ENCODE measurements at places on chromosomes 2 and 18.

- DNase-seq = peak; percentile 65
Measured at GRCh38 chr2:158457092-158457825, 507 bp downstream of the PKP4 start.

- peak; percentile 82 for DNase-seq
Measured at GRCh38 chr18:32425466-32425865, 45.2 kb downstream of the GAREM1 start.

- DNase-seq = no peak
Measured at GRCh38 chr2:149027590-149028250, 10.8 kb upstream of the LYPD6B start.

- DNase-seq = no peak
Measured at GRCh38 chr18:59904011-59904601, 4.3 kb downstream of the PMAIP1 start.

DNA sequence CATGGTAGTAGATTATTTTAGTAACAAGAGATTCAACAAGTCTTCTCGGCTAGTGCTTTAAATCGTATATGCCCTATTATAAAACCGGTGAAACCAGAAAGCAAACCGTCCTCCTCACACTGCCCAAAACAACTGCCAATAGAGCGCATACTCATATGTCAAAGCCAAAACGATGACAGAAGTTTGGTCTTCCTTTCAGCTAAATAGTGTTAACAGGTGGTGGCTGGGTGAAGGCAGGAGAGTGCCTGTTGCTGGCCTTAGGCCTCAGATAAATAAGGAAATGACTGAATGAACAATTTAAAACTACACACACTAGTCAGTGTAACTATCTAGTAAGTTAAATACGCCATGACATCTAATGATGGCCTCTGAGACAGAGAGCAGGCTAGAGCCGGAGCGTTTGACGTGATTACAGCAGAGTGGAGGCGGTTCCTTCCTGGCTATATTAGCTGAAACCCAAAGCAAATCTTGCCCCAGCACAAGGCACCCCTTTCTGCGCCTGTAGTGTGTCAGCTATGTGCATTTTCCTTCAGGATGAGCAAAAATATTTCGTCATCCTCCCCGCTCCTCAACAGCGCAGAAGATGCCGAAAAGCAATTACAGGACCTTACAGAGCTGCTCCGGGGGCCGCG is 1.6 kb downstream of the LONRF2 start:
- peak; percentile 6 for DNase-seq

GRCh38 chr2:155266109-155266508 is 567.6 kb downstream of the KCNJ3 start:
- no peak for DNase-seq

GRCh38 chr2:8222979-8223694 is 458.7 kb upstream of the ID2 start:
- DNase-seq = peak; percentile 9

DNA sequence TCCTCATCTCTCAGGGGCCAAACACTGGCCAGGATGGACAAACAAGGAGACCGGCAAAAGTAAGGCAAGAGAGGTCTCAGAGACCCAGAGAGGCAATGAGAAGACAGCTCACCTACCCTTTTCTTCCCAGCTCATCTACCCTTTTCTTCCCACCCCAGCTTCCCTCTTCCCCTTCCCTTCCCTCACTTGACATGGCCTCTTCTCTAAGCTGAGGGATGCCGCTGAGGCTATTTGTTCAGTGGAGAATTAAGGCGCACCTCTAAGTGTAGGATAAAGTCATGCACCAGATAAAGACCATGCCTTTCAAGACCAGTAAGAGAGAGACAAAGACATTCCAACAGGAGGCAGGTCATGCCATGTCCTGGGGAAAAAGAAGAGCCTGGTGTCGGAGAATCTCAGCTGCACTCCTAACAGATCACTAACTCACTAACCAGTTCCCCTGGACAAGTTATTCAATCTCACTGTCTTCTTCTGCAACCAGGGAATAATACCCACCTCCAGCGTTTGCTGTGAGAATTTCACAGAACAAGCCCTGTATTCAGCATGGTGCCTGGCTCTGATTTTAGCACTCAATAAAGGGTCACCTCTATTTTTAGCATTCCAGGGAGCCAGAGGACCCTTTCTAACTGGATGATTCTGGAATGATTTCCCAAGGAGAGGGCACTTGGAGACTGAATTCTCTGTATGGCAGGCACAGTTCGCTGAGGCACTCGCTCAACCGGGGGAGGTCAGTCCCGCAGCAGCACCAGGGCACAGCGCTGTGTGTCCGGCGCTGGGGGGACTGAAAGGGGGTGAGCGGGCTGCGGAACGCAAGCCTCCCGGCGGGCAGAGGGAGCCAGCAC is 3.0 kb upstream of the FOSL2 start:
- DNase-seq = no peak

DNA sequence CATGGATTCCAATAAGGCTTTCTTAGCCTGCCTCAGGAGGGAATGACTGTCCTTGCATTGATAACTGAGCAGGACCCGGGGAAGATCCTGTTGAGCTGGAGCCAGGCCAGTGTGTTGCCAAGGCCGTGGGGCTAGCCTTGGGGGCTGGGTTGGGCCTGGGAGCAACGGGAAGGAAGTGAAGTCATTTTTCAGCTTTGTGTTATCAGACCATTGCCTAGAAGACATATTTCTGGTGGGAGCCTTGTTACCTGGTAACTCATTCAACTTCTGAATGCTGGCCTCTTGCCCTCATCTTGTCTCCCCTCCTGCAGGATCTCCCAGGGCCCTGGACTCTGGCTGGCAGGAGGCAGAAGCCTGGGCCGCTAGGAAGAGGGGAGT is 92.7 kb upstream of the MGAT5 start:
- DNase-seq = peak; percentile 54

GRCh38 chr2:169363560-169364150 is 1.3 kb upstream of the LRP2 start:
- DNase-seq = peak; percentile 11

GRCh38 chr18:33627114-33627513 is 49.1 kb downstream of the ASXL3 start:
- DNase-seq = no peak

DNA sequence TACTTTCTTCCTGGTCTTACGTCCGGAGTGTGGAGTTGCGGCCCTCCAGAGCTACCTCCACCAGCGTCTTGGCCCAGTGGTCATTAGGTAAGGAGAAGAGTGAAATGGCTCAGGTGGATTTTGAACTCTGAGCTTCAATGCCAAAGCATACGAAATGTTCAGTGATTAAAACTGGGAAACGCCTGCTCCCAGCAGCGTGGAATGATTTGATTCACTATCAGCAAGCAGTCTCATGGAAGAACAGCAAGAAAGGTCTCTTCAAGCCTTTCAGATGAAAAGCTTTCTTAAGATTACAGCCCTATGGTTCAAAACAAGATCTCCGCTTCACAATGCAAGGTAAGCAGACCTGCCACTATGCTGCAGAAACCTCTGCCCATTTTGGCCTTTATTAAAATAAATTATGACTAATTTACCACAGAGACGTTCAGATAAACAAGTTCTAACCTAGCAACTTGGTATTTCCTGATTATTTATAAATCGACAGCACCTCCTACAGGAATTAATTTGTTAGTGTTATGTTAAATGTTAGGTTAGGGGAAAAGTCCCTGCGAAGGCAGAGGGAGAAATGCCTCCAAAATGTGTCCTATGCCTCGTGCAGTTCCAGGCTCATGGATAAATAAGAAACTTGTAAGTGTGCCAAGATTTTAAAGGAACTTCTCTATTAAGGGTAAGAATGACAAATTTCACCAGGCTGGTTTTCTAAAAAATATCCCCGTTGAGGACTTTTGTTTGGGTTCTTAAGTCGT is 10.1 kb downstream of the SP9 start:
- DNase-seq = peak; percentile 54

DNA sequence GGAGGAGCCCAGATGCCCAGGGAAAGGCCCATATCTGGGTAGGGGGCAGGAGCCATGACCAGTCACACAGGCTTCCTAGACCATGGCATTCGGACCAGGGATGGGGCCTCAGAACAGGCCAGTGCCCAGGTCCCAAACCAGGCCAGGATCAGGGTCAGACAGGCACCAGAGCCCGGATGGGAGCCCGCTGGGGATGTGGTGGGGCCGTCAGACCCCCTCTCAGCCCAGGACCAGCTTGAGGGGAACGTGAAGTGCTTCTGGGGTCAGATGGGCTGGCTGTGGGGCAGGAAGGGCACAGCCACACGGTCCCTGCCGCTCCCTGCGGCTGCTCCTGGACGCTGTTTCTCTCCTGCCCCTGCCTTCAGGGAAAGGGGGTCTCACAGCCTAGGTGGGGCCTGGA is 39.1 kb downstream of the SNED1 start:
- no peak for DNase-seq

- peak; percentile 52 for DNase-seq
Measured at GRCh38 chr2:174786066-174786725, 21.9 kb upstream of the CHRNA1 start.

DNA sequence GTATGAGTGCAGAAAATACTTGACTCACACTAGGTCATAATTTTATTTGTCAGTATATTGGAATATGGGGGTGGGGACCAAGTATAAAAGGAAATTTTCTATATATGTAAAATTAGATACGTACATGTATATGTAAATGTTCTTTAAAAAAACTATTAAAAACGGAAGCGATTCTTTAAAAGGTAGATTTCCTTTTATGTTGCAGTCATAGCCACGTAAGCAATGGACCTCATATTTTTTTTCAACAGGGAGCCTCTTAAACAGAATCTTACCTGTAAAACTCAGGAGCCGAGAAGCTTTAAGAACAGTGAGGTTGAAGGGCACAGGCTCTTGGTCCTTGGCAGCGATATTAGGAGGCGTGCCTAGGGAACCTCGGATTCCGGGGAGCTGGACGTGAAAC is 3.3 kb downstream of the RHBDD1 start:
- no peak for DNase-seq

GRCh38 chr2:136305517-136306192 is 187.7 kb upstream of the CXCR4 start:
- no peak for DNase-seq

- no peak for DNase-seq
Measured at GRCh38 chr2:230439590-230439989, 23.6 kb downstream of the SP100 start.

GRCh38 chr2:193845604-193846003 is 1650.9 kb upstream of the TMEFF2 start:
- no peak for DNase-seq

DNA sequence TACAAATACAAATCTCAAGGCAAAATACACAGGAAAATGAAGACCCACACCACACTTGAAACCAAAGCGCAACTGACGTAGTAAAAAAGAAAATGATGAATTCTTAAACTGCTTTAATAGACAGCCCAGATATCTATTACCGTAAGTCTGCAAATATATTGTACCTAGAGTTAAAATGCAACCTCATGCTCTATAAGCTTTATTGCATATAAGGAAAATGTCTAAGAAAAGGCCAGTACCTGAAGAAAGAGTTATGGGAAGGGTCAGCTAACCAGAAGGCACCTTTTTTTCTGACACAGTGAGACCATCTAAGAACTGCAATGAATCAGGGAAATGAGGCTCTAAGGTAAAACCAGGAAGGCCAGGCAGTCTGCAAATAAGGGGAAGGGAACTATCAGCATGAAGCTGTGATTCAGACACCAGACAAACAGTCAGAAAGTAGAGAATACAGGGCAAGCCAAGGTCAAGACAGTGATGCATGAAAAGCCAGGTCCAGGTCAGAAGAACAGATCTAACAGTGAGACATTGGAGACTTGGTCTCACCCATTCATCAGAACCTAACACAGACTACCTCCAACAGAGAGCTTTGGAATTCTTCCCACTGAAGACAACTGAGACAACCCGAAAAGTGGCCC is 46.9 kb downstream of the PDE11A start:
- DNase-seq = no peak

DNA sequence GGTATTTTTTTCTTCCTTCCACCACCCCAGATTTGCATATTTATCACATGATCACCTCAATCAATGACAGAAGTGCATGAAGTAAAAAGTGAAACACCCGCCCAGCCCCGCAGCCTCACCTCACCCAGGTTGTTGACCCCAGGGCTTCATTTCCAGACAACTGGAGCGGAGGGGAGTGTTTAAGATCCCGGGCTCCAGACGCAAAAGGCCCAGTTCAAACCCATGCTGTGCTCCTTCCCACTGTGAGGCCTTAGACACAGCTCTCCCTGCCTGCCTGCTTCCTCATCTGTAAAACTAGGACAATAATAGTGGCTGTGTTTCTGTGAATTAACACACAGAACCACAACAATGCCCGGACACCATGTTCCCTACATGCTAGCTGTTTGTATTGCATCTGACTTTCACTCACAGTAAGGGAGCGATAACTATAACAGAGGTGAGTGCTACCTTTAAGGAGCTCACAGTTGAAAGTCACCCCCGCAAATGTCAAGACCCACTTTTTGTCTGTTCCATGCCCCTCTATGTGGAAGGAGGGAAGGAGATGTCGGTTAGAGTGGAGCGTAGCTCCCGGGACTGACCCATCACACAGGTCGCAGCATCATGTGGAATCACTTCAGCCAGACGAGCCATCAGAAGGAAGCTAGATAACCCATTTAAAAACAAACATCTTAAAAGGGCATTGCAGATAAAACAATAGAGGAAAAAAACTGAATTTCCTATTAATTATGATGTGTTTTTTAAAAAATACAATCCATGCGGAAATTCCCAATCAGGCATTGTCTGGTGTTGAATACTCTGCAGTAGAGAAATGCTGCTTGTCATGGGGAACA is 77.5 kb upstream of the DAPL1 start:
- no peak for DNase-seq

- no peak for DNase-seq
Measured at GRCh38 chr2:237466211-237466610, 20.8 kb upstream of the MLPH start.

GRCh38 chr2:176461809-176462670 is 192.8 kb downstream of the MTX2 start:
- peak; percentile 84 for DNase-seq

DNA sequence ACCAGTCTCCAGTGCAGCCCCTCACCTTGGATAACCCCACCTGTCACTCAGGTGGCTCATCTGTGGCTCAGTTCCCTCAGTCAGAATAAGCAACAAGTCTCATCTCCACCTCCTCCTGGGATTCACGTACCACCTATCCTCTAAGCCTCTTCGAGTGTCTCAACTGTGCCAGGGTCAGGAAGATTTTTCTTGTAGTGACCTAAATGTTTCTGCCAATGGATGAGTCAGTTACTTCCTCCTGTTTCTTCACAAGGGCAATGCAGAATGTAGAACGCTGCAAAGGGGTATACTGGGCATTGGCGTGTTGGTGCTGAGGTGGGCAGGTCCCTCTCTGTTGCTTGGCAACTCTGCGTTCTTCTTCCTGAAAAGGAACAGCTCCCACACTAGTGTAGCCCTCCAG is 213.3 kb upstream of the CXCR4 start:
- DNase-seq = no peak

DNA sequence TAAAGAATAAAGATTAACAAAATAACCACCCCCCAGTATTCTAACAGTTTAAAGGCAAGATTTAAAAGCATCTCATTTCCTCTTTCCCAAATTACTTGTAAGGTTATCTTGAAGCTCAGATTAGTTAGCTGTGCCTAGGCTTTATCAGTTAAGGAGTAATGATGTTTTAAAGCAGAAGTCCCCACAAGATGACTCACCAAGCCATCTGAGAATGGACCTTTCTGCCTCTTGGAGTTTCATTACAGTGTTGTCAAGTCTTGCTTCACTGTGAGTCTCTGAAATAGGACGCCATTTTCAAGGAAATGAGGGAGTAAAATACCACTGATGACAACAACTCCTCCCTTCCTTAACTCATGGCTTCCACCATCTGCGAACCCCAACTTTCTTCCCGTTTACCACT is 35.9 kb downstream of the ZNF385B start:
- no peak for DNase-seq

- DNase-seq = no peak
Measured at GRCh38 chr2:218540015-218540414, 28.1 kb downstream of the USP37 start.
